ENCODE measurements at places on chromosomes 6 and 20. TPM values are rescaled to one million over a fixed set of nuclear protein-coding genes. Genes with fewer than 3 reads are reported as not detected.

PNPLA1 gene
- total RNA-seq: not detected

BYSL gene
- total RNA-seq: 38.2 TPM

- no peak for DNase-seq
Observed at GRCh38 chr6:87291883-87292282, 30.5 kb upstream of the SMIM8 start.

DNA sequence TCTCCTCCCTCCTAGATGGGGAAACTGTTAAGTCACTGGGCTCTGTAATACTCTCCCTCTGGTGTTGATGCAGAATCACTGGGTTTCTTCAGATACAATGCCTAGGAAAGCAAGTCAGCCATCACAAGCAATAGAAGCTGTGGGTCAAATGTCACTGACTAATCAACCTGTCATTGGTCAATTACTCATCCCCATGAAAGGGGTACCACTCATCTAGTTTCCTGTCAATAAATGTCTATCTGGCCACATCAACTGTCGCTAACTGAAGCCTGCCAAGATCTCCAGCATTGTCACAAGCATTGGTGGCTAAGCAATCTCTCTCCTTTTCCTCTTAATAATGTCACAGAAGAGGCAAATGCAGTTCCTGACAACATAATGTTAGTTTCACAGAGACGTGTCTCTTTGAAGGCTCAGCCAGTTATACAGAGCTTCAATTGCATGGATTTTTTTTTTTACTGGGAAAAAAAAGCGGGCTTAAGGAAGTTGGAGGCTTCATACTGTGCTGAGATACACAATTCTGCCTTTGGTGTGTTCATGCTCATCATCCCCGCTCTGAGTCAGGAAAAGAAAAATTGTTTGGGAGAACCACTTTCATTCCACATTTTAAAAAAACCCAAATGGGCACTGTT, 355.9 kb downstream of the BTBD9 start:
- no peak for DNase-seq

SEMG2 gene
- not detected for total RNA-seq

ROS1 gene
- total RNA-seq: not detected
